ENCODE measurements at places on chromosomes 1 and 21.

DNA sequence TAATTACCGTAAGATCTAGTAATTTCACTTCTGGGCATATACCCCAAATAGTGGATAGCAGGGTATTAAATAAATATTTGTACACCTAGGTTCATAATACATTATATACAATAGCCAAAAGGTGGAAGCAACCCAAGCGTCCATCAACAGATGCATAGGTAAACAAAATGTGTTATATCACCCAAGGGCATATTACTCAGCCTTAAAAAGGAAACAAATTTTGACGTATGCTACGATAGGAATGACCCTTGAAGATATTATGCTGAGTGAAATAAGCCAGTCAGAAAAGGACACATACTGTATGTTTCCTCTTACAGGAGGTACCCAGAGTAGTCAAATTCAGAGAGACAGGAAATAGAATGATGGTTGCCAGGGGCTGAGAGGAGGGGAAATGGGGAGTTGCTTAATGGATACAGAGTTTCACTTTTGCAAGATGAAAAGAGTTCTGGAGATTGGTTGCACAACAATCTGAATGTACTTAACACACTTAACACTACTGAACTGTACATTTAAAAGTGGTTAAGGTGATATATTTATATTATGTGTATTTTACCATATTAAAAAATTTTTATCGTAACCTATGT lies 36.6 kb upstream of the KCTD3 start:
- DNase-seq, result no peak

GRCh38 chr1:76122271-76122670 lies 47.7 kb downstream of the ST6GALNAC3 start:
- DNase-seq, result no peak

DNA sequence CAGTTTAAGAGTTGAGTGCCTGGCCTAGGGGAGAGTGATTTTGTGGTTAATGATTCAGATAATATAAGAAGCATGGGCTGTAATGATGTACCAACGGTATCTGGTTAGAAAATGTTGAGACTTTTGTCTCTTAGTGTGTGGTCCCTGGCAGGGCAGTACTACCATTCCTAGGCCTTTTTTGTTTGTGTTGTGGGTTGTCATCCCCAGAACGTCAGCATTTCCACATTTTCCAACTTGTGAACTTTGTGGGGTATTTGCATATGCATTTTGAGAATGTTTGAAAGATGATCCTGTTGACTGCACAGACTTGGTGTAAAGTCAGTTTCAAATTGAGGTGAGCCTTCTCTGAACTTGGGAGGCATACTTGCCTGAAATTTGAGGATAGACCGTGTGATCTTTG lies 11.4 kb downstream of the NEK7 start:
- DNase-seq, result no peak

- DNase-seq, result no peak
Observed at GRCh38 chr1:31264790-31265386, 25.2 kb upstream of the NKAIN1 start.

GRCh38 chr1:61674221-61674620 lies 50.7 kb downstream of the TM2D1 start:
- no peak for DNase-seq

Measured in right kidney (tissue), 9 donors.